ENCODE measurements at places on chromosomes 1 and 21.

GRCh38 chr1:180117764-180118116, 36.9 kb upstream of the QSOX1 start:
- DNase-seq = no peak

- no peak for DNase-seq
Measured at GRCh38 chr1:203643213-203644045, 16.8 kb downstream of the ATP2B4 start.

- DNase-seq = no peak
Measured at GRCh38 chr1:118878661-118879060, 109.5 kb downstream of the TBX15 start.

GRCh38 chr1:112359961-112360767, 35.9 kb upstream of the CTTNBP2NL start:
- DNase-seq = peak; percentile 80

GRCh38 chr1:57868908-57869307, 445.0 kb upstream of the DAB1 start:
- no peak for DNase-seq

DNA sequence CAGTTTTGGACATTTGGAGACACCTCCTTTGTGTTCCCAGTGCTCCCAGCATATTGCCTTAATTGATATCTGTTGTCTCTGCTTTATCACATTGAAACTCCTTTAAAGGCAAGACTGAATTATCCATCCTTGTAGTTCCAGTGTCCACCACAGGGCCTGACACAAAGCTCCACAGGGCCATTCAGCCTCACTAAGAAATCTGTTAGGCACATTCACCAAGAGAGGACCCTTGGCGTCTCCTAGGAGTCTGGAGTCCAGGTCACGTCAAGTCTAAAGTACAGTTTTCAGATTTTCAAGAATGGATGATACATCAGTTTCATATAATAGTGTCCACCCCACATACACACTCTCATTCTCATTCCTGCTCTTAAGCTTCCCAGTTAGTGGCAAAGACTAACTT, 4.8 kb downstream of the ACP6 start:
- DNase-seq = no peak

DNA sequence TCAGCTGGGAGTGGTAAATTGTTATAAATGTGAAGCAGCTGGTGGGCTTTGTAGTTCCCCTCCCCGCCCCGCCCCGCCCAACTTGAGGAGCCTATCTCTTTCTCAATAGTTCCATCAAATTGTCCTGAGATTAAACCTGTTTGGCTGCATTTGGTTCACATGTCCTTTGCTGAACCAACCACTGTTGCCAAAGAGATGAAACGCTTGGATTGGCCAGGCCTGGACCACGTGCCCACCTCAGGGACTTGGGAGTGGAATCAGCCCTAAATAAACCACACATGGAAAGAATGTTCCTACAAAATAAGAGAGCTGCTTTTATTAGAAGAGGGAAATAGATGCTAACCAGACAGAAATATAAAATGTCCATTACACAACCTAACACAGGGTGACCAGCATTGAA, 424.9 kb upstream of the KAZN start:
- no peak for DNase-seq

DNA sequence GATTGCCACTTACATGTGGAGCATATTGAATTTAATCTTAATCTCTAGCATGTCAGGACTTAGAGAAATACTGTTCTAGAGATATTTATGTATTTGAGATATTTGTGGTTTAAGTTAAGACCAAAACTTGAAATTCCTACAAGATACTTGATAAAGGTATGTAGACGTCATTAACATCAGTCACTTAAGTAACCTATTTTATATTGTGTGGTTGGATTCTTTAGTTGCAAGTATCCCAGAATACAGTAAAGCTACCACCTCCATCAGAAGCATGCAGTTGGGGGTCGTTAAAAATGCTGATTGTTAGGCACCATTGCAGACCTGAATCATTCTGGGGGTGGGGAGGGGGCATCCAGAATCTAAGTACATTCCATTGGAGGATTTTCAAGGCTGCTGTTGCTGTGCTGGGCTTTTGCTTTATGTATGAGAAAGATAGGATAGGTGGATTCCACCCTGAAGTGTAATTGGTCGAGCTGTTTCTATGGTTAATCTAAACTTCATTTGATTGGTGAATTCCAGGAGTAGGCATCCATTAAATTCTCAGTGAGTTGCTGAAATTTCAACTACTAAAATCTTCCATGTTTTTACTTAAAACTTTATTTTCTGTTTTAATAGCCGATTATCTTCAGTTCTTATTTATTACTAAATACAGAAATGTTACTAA, 4.0 kb downstream of the H3-3A start:
- DNase-seq = no peak

- DNase-seq = no peak
Measured at GRCh38 chr1:33710967-33711366, 152.9 kb upstream of the HMGB4 start.

DNA sequence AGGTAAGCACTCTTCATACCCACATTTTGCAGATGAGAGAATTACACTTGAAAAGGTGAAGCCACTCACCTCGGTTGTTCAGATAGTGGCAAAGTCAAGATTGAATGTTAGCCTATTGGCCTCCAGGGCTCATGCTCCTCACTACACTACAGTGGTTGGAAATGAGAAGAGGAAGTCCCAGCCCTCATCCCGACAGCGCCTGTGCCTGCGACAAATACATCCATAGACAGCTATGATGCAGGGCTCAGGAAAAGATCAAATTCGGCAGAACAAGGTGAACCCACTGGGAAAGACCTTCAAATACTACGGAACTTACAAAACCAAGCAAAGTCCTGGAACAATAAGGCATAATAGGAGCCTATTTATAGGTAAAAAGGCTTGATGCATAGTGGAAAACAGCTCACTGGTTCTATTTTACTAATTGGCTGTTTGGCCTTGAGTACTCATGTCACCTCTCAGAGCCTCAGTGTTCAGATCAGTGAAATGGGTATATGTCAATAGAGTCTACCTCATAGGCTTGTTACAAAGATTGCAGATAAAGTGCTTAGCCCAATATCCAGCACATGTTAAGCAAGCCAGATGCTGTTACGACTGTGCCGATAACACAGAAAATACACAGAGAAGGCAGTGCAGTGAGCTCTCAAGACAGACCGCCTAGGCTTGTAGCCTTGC, 3.5 kb downstream of the SPOCD1 start:
- no peak for DNase-seq

GRCh38 chr1:3036447-3037280, 15.4 kb downstream of the ACTRT2 start:
- no peak for DNase-seq

DNA sequence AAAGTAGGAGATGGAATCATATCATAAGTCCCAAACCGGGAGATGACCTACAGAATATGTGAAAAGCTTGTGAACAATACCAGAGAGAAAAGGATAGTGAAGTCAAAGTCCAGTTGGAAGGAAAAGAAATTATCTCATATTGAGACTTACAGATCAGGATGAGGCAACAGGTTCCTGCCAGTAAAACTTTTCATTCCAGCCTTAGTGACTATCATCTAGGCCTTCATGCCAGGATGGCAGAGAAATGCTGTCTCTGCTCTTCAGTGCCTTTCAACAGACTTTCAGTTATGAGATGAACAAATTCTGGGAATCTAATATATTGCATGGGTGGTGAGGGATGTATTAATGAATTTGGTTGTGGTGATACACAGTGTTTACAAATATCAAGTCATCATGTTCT, 52.3 kb downstream of the NTMT2 start:
- no peak for DNase-seq

- no peak for DNase-seq
Measured at GRCh38 chr1:112169517-112169916, 180.0 kb upstream of the KCND3 start.

DNA sequence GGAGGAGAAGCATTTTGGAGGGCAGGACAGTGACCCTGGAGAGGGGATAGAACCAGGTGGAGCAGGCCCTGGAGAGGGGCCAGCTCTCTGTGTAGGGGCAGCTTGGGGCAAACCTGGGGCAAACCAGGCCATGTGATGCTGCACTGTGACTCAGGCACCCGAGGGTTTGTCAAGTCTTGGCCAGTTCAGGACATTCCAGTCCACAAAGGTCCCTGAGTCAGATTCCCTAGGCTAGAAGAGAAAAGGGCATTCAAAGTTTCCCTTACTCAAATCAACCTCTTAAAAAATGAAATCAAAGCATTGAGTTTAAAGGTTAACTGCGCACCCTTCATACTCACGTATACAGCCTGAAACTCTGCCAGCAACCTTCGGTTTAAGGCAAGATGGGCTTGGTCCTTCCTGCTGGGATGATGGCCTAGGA, 25.2 kb upstream of the PLA2G2C start:
- DNase-seq = no peak

GRCh38 chr1:235450886-235451483, 53.3 kb downstream of the B3GALNT2 start:
- DNase-seq = no peak

- no peak for DNase-seq
Measured at GRCh38 chr1:220772846-220773245, 13.9 kb upstream of the MTARC1 start.

DNA sequence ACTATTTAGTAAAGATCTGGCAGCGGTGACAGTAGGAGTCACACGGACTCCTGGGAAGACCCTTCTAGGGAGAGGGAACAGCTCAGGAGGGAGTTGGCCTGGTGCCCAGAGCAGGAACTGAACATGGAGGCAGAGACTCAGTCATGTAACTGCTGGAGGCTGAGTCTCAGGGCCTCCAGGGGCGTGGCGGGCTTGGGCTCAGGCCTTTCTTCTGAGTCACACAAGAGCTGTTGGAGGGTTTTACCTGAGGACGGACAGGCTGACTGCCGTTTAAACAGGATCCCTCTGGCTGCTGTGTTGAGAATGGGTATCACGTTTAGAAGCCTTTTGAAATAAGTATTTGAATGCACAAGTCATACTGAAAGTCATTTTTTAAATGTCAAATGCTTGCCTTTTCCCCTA, 7.2 kb upstream of the ETS2 start:
- no peak for DNase-seq

GRCh38 chr1:226764533-226764932, 25.5 kb upstream of the ITPKB start:
- DNase-seq = no peak

- no peak for DNase-seq
Measured at GRCh38 chr1:115694805-115695204, 53.0 kb downstream of the VANGL1 start.

GRCh38 chr1:100950781-100951180, 54.9 kb downstream of the SLC30A7 start:
- no peak for DNase-seq

- no peak for DNase-seq
Measured at GRCh38 chr1:6961289-6961688, 176.0 kb downstream of the CAMTA1 start.

GRCh38 chr1:158942490-158942889, 11.1 kb downstream of the PYHIN1 start:
- DNase-seq = no peak

DNA sequence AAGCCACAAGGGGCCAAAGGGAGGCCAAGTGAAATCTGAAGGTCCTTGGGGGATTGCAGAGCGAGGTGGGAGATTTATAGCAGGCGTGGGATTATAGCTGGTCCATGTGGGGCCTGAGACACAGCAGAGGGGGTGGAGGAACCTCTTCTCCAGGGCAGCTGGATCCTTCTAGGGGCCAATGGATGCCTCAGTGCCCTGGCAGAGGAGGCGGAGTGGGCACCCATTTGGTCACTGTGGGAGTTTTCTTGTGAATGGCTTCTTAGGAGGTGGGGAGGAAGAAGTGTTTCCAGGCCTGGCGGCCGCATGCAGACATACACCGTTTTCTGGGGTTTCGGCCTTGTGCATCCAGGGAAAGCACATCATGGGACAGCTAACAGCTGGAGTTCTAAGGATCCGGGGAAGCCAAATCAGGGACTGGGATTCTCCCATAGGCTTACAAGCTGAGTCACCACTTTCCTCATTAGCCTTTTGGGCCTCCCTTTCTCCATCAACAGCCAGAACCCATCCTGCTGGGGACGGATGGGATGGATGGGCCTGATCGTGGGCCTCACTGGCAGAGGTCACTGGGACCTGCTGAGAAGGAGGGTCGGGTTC, 76.5 kb downstream of the RHOU start:
- no peak for DNase-seq

GRCh38 chr1:165423136-165423535, 21.8 kb downstream of the RXRG start:
- DNase-seq = no peak

- no peak for DNase-seq
Measured at GRCh38 chr1:233905416-233906051, 1.1 kb downstream of the SLC35F3 start.

- no peak for DNase-seq
Measured at GRCh38 chr1:208025031-208025430, 114.1 kb upstream of the CD34 start.

GRCh38 chr1:84253036-84253435, 48.5 kb upstream of the SAMD13 start:
- no peak for DNase-seq

DNA sequence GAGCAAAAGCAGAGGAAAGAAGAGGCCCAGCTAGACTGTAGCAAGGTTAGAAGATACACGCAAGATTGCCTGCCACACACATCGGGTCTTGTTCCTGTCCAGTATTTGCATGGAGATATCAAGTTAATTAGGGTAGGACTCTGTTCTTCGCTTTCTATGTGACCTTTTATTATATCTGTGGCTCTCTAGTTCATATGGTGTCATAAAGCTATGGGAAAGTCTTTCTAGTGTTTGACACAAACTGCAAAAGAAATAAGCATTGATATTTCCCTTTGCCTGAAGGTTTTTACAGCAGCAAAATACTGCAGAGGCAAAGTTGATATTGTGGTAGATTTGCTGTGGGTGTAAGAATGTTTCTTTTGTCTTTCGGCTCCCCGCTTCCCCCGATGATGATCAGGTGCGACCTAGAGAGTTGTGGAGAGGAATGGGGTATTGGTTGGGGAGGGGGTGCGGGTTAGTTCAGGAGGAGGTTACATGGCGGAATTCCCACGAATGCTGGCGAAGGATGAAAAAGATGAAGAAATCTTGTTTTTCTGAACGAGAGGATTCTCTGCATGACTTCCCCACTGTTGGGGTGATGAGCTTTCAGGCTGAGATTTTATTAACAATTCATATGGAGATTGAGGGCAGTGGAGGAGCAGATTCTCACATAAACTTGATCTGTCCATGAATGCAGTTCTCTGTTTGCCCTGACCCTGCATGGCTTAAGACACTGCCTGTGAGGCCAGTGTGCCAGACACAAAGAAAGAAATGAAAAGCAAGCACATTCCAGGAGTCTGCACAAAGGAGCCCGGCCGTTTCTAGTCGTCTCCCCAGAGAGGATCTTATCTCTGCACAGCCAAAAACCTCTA, 550.2 kb downstream of the USP25 start:
- peak; percentile 72 for DNase-seq

GRCh38 chr1:235012436-235013210, 116.0 kb downstream of the TOMM20 start:
- no peak for DNase-seq

DNA sequence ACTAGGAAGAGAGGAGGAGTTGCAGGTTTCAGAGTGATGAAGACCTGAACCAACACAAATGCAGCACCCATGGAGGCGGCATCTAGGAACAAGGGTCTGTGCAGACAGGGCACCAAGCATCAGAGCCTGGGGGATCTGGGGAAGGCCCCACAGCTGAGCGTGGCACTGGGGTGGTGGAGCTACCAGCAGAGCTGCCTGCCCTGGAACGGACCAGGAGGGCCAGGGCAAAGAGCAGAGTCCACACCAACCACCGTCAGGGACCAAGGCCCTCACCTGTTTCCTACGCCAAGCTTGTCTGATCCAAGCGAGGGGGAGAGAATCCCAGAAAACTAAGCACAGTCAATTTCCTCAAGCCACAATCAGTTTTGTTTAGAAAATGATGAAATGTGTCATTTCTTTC, 79.0 kb upstream of the SYT6 start:
- DNase-seq = no peak

Data from coronary artery (tissue), 2 donors.